ENCODE measurements at places on chromosomes 7 and 10.

GRCh38 chr7:2911466-2911865, 67.4 kb upstream of the GNA12 start:
- DNase-seq: no peak

- DNase-seq: peak; percentile 55
These were observed 157.3 kb downstream of the CTTNBP2 start for GRCh38 chr7:117715784-117716445.

- no peak for DNase-seq
These were observed 89.2 kb downstream of the ADCY1 start for GRCh38 chr7:45663167-45663921.

- peak; percentile 21 for DNase-seq
These were observed 631 bp downstream of the HPS6 start for GRCh38 chr10:102065561-102066398.

GRCh38 chr10:59585046-59585700, 124.5 kb downstream of the SLC16A9 start:
- DNase-seq: no peak

GRCh38 chr7:124033095-124033806, 384 bp upstream of the TMEM229A start:
- no peak for DNase-seq

DNA sequence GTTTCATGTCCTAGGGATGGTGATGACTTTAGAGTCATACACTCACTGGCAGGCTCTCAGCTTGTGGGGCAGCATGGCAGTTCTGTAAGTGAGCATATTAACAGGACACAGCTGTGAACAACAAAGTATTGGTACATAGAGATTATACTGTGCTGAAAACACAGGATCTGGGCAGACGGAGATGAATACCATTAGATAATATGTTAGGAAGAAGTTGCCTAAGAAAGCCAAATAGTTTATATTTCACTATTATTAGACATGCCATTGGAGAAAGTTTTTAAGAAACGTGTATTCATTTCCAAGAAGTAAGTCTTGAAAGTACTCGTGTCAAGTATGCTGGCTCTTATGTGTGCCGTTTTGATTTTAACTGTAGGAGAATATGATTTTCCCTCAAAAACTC, 274.5 kb downstream of the INHBA start:
- DNase-seq: peak; percentile 12

GRCh38 chr10:15802375-15802949, 57.8 kb downstream of the MINDY3 start:
- DNase-seq: no peak

DNA sequence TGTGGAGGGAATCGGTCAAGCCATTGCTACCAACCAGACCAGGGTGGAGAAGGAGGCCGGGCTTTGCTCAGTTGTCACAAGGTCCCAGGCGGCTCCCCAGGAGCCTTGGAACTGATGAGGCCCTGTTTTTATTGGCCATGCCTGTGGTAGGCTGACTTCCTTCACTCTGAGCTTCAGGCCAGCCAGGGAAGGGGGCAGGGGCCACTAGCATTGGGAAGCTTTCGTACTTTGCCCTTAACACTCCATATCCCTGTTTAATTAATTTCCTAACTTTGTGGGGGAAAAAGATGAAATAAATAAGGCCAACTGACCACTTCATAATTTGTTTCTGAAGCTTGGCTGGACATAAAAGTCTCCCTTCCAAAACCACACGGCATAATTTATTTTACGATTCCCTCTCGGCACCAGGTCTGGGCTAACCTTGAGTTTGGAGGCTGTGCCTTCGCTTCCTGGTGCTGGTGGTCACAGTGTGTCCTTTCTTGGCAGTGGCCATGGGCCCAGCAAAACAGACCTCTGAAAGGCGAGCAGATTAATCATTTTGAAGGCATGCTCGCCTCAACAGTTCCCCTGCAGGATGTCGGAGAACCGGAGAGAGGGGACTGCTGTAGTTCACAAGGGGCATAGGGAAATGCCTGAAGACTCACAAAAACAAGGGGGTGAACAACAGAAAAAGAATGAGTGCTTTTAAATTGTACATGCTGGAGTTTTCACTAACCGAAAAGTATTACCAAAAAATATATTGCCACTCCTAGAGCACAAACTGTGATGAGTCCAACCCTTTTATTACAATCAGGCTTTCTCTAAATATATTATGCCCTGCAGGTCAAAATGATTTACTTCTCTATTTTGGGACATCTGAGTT, 966.0 kb downstream of the LRMDA start:
- no peak for DNase-seq
